Subcutaneous preadipocyte (primary cell): ENCODE measurements at places on chromosomes 1 and 21. TPM values are rescaled to one million over a fixed set of nuclear protein-coding genes. Genes with fewer than 3 reads are reported as not detected.

Gene C1orf105
- not detected in 2 replicates for total RNA-seq

Gene NGF
- total RNA-seq: 0.20 and 2.2 TPM in 2 replicates

Gene FAAH
- 0.59 and 1.5 TPM in 2 replicates for total RNA-seq

Gene PIGK
- total RNA-seq: 22.4 and 30.3 TPM in 2 replicates

Gene OR2L13
- total RNA-seq: not detected in 2 replicates

Gene PLA2G2A
- not detected in 2 replicates for total RNA-seq

Gene IGSF3
- 0.39 and 1.5 TPM in 2 replicates for total RNA-seq

Gene FCER1G
- 0.59 TPM in 1 of 2 replicates, not detected in the other for total RNA-seq

Gene CR1L
- total RNA-seq: not detected in 2 replicates

Gene RAB42
- 3.3 and 8.5 TPM in 2 replicates for total RNA-seq

Gene C1orf232
- not detected in 2 replicates for total RNA-seq

Gene SPATA6
- 7.0 and 11.1 TPM in 2 replicates for total RNA-seq

Gene IL10
- total RNA-seq: not detected in 2 replicates

Gene ZNF672
- 13.6 and 16.6 TPM in 2 replicates for total RNA-seq

Gene TLR5
- total RNA-seq: 0.73 TPM in 1 of 2 replicates, not detected in the other

Gene RNU1-4
- total RNA-seq: under 0.01 TPM in 2 replicates

Gene CELA3B
- not detected in 2 replicates for total RNA-seq

Gene SYNJ1
- 4.4 and 5.1 TPM in 2 replicates for total RNA-seq

Gene OR2AK2
- total RNA-seq: not detected in 2 replicates

Gene LCE1F
- total RNA-seq: not detected in 2 replicates

Gene FCRLB
- total RNA-seq: 4.8 and 5.5 TPM in 2 replicates

Gene RHBDL2
- total RNA-seq: 0.37 and 0.39 TPM in 2 replicates

Gene MTMR11
- 4.4 and 9.2 TPM in 2 replicates for total RNA-seq

Gene PLA2G2C
- total RNA-seq: not detected in 2 replicates

Gene ASTN1
- total RNA-seq: not detected in 2 replicates

Gene HOOK1
- total RNA-seq: not detected in 2 replicates

Gene MTOR
- 33.1 and 45.5 TPM in 2 replicates for total RNA-seq

Gene KCNT2
- 0.73 and 0.78 TPM in 2 replicates for total RNA-seq

Gene AMY1A
- total RNA-seq: not detected in 2 replicates

Gene TDRD10
- not detected in 2 replicates for total RNA-seq

Gene SLC25A34
- 0.39 and 0.73 TPM in 2 replicates for total RNA-seq

Gene KIF21B
- under 0.01 TPM in 2 replicates for total RNA-seq

Gene VWA5B1
- not detected in 2 replicates for total RNA-seq

Gene TNFRSF1B
- total RNA-seq: 16.5 and 21.7 TPM in 2 replicates

Gene CNR2
- total RNA-seq: not detected in 2 replicates

Gene PRR9
- total RNA-seq: not detected in 2 replicates

Gene CYB561D1
- 4.5 and 4.8 TPM in 2 replicates for total RNA-seq

Gene KMO
- total RNA-seq: under 0.01 TPM in 2 replicates

Gene KRTAP19-1
- not detected in 2 replicates for total RNA-seq

Gene TSTD1
- 0.39 and 0.73 TPM in 2 replicates for total RNA-seq

Gene CFAP141
- total RNA-seq: not detected in 2 replicates

Gene GABRD
- total RNA-seq: not detected in 2 replicates

Gene C2CD4D
- total RNA-seq: not detected in 2 replicates

Gene SIM2
- 1.8 TPM in 1 of 2 replicates, not detected in the other for total RNA-seq

Gene KRTAP20-1
- not detected in 2 replicates for total RNA-seq

Gene SYTL1
- total RNA-seq: not detected in 2 replicates

Gene SPRR2A
- total RNA-seq: not detected in 2 replicates

Gene ANXA9
- total RNA-seq: 0.20 and 0.37 TPM in 2 replicates

Gene AADACL4
- not detected in 2 replicates for total RNA-seq

Gene TFF2
- total RNA-seq: not detected in 2 replicates

Gene USH2A
- under 0.01 TPM in 1 of 2 replicates, not detected in the other for total RNA-seq

Gene SH2D5
- total RNA-seq: 1.8 and 3.1 TPM in 2 replicates

Gene PLEKHN1
- 0.73 and 1.2 TPM in 2 replicates for total RNA-seq

Gene INSRR
- not detected in 2 replicates for total RNA-seq

Gene WNT3A
- total RNA-seq: not detected in 2 replicates

Gene CASQ1
- not detected in 2 replicates for total RNA-seq

Gene ATP5PO
- 104 and 124 TPM in 2 replicates for total RNA-seq

Gene NEXN
- 7.6 and 9.9 TPM in 2 replicates for total RNA-seq

Gene GJA9
- under 0.01 TPM in 1 of 2 replicates, not detected in the other for total RNA-seq
